Smooth muscle cell of the umbilical artery (primary cell): ENCODE measurements at places on chromosomes 6 and 20. TPM values are rescaled to one million over a fixed set of nuclear protein-coding genes. Genes with fewer than 3 reads are reported as not detected.

BHLHE23 gene
- not detected in 2 replicates for total RNA-seq

CLIC1 gene
- 514 and 620 TPM in 2 replicates for total RNA-seq

OVOL2 gene
- not detected in 2 replicates for total RNA-seq

NRSN1 gene
- total RNA-seq = not detected in 2 replicates

GZF1 gene
- total RNA-seq = 22.6 and 25.5 TPM in 2 replicates

LY6G6C gene
- total RNA-seq = not detected in 2 replicates

HUS1B gene
- total RNA-seq = 0.89 and 1.7 TPM in 2 replicates

SAMD3 gene
- total RNA-seq = 24.1 and 36.4 TPM in 2 replicates
